ENCODE measurements at places on chromosomes 2 and 18.

GRCh38 chr2:145086910-145087309 lies 567.0 kb upstream of the ZEB2 start:
- no peak for DNase-seq

GRCh38 chr2:40579247-40579646 lies 127.4 kb upstream of the SLC8A1 start:
- DNase-seq, result no peak

DNA sequence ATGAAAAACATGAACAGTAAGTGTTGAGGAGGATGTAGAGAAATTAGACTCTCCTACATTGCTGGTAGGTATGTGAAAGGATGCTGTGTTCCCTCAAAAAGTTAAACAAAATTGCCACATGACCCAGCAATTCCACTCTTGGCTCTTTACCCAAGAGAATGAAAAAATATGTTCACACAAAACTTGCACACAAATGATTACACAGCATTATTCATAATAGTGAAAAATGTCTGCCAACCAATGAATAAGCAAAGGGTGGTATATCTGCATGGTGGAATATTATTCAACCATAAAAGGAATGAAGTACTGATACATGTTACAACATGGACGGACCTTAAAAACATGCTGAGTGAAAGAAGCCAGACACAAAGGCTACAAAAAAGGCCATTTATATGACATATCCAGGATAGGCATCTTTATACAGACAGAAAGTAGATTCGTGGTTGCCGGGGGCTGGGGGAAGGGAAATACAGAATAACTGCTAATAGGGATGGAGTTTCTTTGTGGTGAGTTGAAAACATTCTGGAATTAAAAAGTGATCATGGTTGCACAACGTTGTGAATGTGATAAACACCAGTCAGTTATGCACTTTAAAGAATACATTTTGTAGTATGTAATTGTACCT lies 85.4 kb upstream of the MYO3B start:
- DNase-seq, result no peak

GRCh38 chr2:168369031-168369430 lies 87.0 kb upstream of the CERS6 start:
- DNase-seq, result no peak

- no peak for DNase-seq
These were observed 90.6 kb downstream of the KCTD1 start for GRCh38 chr18:26457611-26458353.

DNA sequence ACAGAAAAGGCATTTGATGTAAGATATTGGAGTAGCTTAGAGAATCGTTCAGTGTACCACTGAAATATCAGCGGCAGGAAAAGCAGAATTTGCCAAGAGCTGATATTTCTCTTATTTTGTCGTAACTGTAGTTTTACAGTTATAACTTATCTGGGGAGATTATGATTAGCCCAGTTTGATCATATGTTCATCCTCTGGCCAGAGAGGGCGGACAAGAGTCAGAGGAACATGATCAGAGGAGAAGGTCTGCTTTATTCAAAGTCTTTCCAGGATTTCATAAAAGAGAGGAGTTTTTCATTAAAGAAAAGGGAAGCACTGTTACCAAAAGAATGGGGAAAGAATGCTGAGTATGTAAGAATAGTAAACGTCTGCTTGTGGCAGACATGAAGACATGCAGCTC lies 1655.6 kb downstream of the DPP10 start:
- no peak for DNase-seq

- DNase-seq, result no peak
These were observed 5.8 kb upstream of the SIX3 start for GRCh38 chr2:44935729-44936098.

DNA sequence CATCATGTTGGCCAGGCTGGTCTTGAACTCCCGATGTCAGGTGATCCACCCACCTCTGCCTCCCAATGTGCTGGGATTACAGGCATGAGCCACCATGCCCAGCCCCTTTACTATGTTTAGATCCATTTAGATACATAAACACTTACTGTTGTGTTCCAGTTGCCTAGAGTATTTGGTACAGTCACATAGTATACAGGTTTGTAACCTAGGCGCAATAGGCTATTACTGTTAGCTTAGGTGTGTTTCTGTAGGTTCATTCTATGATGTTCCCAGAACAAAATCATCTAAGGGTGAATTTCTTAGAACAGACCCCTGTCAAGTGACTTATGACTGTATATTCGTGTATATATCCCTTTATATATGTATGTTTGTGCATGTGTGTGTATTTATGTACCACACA lies 61.8 kb downstream of the MYCN start:
- no peak for DNase-seq

DNA sequence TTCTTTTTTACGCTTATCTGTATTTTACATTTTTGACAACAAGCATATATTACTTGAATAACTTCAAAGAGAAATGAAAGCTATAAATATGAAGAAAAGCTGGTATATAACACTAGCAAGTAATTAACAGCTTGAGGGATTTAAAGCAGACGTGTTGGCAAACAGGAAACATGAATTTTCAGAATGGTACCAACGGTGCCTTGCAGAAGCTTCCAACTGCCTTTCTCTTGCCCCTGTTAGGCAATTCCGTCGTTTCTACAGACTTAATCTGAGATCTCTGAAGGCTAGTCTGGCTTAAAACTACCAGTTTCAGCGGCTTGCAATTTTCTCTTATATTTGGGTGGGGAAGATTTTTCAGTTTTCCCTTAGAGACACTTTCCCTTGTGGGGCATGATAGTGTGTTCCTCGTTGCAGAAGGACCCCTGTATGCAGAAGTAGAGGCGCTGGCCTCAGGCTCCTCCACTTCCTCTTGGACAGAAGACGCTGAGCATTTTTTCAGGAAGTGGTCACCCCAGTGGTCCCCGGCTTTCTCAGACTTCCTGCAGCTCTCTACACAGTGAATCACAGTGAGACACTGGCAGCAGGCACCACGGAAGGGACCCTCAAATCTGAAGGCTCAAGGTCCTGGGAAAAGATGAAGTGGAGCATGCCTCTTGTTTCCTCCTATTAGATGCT lies 56.2 kb upstream of the SLC16A14 start:
- DNase-seq, result no peak

- DNase-seq, result no peak
These were observed 457.2 kb upstream of the SMIM21 start for GRCh38 chr18:75884728-75885127.

DNA sequence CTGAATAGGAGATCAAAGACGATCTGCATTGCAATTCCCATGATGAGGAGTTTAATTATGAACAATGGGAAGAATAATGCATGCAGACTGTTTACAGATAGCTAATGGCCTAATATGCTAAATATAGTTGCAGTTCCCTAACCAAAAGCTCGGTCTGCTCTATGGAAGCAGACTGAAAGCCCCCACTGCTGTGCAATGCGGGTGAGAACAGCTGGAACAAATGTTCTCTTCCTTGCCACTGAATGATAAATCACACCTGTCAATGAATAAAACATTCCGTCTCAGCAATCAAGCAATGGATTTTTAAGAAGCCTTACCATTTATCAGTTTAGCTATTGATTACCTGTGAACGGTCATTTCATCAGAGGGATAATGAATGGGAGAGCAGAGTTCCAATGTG lies 704.5 kb upstream of the RAB6C start:
- DNase-seq, result no peak

DNA sequence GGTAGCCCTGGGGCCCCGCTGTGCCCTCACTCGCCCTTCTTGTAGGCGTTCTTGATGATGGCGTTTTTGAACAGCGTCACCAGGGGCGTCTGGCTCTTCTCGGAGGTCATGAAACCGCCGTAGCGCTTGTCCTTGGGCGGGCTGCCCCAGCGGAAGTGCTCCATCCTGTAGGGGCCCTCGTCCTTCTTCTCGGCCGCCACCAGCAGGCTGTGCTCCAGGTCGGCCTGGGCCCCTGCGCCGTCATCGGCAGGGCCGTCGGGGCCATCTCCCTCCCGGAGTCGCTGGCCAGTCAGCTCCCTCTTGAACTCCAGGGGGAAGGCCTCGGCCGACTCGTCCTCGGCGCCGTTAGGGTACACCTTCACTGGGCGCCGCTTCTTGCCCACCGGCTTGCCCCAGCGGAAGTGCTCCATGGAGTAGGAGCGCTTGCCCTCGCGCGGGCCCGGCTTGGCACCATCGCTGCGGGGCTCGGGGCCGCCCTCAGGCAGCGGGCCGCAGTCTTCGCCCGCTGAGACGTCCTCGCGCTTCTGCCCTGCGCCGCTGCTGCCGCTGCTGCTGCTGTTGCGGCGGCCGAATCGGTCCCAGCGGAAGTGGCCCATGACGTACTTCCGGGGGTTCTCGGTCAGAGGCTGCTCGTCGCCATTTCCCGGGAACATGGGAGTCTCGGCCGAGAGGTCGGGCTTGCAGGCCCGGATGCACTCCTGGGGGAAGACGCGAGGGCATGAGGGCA lies 7.2 kb downstream of the POMC start:
- DNase-seq, result peak; percentile 40

DNA sequence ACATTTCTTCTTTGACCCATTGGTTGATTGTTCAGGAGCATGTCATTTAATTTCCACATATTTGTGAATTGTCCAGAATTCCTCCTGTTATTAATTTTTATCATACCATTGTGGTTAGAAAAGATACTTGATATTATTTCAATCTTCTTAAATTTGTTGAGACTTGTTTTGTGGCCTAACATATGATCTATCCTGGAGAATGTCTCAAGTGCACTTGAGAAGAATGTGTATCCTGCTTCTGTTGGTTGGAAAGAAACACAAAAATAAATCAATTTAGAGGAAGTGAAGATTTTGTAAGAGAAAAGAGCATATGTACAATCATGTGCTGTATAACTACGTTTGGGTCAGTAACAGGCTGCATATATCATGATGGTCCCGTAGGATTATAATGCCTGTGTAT lies 118.6 kb upstream of the CDC42EP3 start:
- no peak for DNase-seq

- no peak for DNase-seq
These were observed 210.9 kb downstream of the DYM start for GRCh38 chr18:49249521-49249920.

DNA sequence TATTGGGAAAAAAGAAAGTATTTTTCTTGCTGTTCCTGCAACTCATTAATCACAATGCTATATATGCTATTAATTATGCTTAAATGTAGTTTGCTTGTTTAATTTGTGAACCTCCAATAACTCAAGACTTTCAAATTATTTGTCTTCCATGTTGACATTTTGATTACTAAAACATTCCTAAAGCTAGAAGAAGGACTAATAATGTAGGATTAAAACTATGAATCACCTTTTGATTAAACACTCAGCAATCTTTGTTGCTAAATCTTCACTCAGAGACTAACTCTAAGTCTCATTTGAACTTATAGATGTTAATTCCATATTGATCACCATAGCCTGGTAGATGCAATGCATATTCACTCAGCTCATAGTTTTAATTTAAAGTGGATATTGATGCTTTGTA lies 524.6 kb upstream of the ZEB2 start:
- DNase-seq, result no peak

DNA sequence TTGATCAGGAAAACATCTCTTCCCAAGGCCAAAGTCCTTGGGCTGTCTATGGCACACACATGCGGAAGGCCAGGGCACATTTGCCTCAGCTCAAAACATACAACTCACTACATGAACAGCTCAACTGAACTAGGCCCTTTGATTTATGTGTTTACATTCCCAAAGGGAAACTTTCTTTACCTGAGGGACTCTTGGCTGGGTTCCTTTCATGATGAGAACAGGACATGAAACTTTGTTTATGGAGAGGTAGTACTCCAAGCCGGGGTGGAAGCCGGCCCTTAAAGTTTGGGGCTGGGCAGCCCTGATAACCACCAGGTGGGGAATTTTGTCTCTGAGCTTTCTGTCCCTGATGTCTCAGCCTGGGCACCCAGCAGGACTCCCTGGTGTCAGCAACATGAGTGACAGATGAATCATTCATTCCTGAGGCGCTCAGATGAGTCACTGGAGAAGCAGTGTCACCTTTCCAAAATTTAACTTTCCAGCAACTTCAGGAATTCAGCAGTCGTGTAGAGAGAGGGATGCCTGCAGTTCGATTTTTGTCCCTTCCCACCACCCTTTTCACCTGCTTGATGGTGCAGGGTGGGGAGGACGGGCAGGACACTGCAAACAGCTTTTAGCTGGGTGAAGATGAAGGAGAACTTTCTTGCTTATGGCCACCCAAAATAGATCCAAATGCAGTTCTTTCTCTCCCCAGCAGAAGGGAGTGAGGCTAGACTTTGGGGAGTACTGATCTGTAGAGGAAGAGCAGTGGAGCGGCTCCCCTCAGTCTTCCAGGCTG lies 331.6 kb downstream of the DYSF start:
- DNase-seq, result no peak

- no peak for DNase-seq
These were observed 390.0 kb downstream of the MEIS1 start for GRCh38 chr2:66824926-66825325.

- DNase-seq, result no peak
These were observed 158.6 kb downstream of the HNMT start for GRCh38 chr2:138122891-138123290.

DNA sequence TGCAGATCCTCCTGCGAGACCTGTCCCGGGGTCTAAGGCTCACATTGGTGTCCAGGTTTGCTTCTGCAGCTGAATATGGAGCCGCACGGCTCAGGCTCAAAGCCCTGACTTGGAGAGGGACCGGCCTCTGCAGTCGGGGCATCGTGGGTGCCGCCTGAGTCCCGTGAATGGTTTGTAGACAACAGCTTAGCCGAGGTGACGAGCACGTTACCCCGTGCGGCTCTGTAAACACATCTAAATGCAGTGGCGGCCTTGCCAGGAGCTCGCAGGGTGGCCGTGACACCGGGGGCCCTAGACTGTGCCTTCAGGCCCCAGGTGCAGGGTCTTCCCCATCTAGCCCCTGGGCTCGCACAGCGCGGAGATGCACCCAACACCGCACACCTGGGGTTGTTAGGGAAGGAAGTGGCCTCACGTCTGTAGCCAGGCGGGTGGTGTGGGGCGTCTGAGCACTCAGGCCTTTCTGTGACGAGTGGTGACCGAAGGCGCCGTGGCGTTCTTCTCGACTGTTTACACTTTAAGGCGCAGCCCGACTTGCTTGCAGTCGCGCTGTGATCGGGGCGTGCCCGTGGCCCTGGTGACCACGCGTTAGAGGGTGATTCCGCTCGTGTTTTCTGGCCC lies 91.6 kb downstream of the NFATC1 start:
- no peak for DNase-seq

- DNase-seq, result no peak
These were observed 229.1 kb upstream of the SLC14A2 start for GRCh38 chr18:45386041-45386655.

GRCh38 chr2:218583983-218584850 lies 15.6 kb downstream of the CNOT9 start:
- DNase-seq, result no peak

GRCh38 chr2:33484042-33484621 lies 7.7 kb downstream of the RASGRP3 start:
- no peak for DNase-seq

All from activated CD8-positive, alpha-beta memory T cell treated with anti-CD3 and anti-CD28 coated beads for 1 hour (primary cell).